CD4-positive, alpha-beta memory T cell (primary cell): ENCODE measurements at places on chromosomes 2 and 18.

DNA sequence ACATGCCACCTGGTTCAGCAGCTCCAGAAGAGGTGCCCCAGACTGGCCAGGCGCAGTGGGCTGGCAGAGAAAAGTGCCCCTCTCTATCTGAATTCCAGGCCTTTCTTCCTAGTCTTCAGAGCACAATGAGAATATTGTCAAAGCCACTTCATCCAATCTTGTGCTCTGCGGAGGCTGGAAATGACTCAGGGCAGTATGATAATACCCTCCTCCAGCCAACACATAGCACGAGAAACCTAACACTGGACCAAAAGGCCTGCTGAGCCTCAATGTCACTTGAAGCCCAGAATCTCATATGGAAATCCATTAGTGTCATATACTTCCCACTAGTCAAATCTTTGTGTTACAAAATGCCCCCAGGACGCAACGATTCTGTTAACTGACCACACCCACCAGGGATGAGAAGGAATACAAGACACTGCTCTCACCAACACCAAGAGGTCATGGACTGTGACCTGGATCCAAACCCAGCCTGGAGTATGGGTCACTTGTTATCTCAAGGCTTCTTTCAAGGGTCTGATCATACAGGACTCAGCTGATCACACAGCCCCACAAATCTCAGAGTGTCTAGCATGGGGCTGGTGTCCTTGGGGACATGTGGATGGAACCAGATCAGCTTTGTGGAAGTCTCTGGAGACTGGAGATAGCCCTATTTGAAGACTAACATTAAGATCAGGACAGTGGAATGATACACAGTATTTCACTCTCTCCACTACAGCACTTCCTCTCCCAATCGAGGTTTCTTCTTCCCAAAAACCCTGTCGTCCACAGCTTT, 10.1 kb downstream of the KIF3C start:
- no peak for DNase-seq

- no peak for DNase-seq
Observed at GRCh38 chr2:214895469-214895868, 86.0 kb upstream of the BARD1 start.

- no peak for DNase-seq
Observed at GRCh38 chr2:12636837-12637581, 79.7 kb upstream of the TRIB2 start.

GRCh38 chr18:76080430-76080829, 414.6 kb downstream of the ZNF516 start:
- no peak for DNase-seq

GRCh38 chr18:834082-834720, 22.2 kb upstream of the YES1 start:
- no peak for DNase-seq
